ENCODE measurements at places on chromosomes 1 and 21.

GRCh38 chr1:225607355-225607754, 45.6 kb downstream of the ENAH start:
- no peak for DNase-seq

DNA sequence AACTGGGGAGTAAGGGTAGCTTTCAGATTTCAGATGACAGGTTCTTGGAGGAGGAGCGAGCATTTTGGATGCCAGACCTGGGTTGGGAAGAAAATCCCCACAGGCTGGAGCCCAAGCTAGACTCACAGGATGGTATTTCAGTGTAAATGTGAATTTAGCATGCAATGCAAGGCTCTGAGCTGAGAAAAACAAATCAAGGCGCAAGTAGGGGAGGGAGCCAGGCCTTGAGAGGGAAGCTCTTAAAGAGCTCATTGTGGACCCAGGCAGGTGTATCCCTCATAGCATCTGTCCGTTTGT, 386.1 kb downstream of the MATN1 start:
- DNase-seq, result no peak

GRCh38 chr1:201020721-201021629, 2.5 kb downstream of the KIF21B start:
- no peak for DNase-seq

DNA sequence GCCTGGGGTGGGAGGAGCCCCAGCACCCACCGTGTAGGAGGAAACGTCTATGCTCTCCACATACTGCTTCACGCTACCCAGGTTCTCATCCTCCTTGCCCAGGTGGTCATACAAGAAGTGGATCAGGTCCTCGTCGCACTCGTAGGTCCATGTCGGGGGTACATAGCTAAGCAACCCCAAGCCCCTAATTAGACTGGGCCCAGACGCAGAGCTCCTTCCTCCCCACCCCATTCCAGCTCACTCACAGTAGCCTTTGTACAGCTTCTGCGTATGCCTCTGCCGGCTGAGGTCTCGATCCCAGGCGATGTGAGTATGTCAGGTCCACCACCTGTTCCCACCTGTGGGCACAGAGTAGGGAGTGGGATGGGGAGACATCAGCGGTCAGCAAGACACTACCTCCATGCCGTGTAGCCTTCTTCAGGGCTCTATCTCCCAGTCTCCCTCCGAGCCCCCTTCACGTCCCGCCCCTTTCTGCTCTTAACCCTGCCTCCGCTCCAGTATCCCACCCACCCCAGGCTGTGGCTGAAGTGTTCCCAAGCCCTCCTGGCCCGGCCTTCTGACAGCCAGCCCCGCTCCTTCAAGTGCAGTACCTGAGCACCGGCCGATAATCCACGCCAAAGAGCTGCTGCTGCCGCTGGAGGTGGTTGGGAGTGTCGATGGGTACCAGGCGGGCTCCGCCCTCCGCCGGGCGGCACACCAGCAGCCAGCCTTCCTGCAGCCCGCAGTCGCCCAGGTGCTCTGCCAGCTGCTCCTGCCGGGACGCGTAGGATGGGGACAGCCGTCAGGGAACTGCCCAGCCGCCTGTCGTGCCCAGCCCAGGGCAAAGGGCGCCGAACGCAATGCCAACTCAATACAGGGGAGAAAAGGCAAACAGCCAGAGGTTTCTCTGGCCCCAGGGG, 919 bp downstream of the HECTD3 start:
- DNase-seq, result no peak

- no peak for DNase-seq
Measured at GRCh38 chr1:62181532-62181931, 13.1 kb upstream of the L1TD1 start.

DNA sequence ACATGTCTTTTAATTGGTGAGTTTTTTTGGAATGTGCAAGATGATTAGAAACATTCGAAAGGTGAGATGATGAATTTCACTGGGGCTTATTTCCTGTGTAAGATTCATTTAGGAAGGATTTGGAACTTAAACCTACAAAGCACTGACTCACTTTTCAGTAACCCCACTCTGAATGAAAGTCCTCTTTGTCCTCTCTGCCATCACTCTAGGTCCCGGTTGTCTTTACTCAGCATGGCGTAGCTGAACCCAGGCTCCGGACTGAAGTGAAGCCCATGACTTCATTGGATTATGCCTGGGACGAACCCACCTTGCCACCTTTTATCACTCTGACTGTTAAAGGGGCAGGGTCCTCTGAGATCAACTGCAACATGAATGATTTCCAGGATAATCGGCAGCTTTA, 139.4 kb downstream of the VPS13D start:
- DNase-seq, result no peak

GRCh38 chr1:13528320-13528719, 14.5 kb upstream of the LRRC38 start:
- DNase-seq, result no peak

GRCh38 chr21:16570856-16571255, 841.1 kb downstream of the USP25 start:
- DNase-seq, result no peak

- DNase-seq, result no peak
Measured at GRCh38 chr1:51927029-51927428, 48.5 kb upstream of the NRDC start.

DNA sequence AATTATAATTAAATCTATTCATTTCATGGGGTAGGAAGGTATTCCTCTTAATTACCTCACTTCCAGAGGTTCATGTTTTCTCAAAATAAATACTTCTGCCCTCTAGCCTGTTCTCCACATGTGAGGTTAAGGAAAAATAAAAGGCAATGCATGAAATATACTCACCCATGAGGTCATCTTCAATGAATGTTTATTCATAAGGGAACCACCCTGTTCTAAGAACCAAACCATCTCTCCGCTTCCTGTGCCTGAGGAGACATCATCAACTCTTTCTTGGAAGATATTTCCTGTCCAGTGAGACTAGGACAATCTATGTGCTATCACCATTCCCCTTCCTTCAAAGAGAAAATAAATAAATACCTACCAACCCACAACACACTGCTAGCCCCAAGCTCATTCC, 513.7 kb upstream of the PLXNA2 start:
- no peak for DNase-seq

DNA sequence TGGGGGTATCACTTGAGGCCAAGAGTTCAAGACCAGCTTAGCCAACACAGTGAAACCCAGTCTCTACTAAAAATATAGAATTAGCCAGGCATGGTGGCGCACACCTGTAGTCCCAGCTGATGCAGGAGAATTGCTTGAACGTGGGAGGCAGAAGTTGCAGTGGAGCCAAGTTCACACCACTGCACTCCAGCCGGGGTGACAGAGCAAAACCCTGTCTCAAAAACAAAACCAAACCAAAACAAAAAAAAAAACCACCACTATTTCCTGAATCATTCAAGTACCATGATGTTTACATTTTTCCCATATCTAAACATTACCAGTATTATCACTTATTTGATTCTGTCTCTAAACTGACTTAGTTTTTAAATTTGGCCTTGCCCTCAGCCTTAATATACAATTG, 29.5 kb downstream of the TUT4 start:
- no peak for DNase-seq

- DNase-seq, result no peak
Measured at GRCh38 chr1:93969371-93969770, 60.1 kb upstream of the GCLM start.

- DNase-seq, result no peak
Measured at GRCh38 chr1:86636898-86637297, 67.5 kb upstream of the SH3GLB1 start.

- no peak for DNase-seq
Measured at GRCh38 chr1:30545365-30545764, 178.0 kb downstream of the MATN1 start.

GRCh38 chr21:41102281-41102680, 65.7 kb upstream of the BACE2 start:
- no peak for DNase-seq

GRCh38 chr1:21775985-21776562, 6.9 kb downstream of the USP48 start:
- DNase-seq, result no peak
